HFFc6 (cell line): ENCODE measurements at places on chromosomes 16 and 17. TPM values are rescaled to one million over a fixed set of nuclear protein-coding genes. Genes with fewer than 3 reads are reported as not detected.
A peak's percentile ranks its signal among the peaks of the same experiment; 100 is the strongest.

DNA sequence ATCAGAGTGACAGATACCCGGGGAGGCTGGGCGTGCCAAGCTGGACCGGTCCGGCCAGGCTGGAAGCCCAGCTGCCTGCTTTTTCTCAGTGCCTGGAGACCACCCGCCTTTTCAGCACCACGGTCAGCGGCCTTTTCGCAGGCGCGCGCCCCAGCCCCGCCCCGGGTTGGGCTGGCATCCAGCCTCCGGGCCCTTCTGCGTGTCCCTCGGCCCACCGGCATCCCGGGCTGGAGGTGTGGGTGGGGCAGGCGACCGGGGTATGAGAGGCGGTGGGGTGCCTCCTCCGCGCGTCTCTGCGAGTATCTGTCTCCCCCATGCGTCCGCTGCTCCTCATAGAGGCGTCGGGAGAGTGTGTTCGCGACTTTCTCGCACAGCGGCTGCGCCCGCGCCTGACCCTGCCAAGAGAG is 102.5 kb downstream of the MRM1 start:
- DNase-seq = no peak

DNA sequence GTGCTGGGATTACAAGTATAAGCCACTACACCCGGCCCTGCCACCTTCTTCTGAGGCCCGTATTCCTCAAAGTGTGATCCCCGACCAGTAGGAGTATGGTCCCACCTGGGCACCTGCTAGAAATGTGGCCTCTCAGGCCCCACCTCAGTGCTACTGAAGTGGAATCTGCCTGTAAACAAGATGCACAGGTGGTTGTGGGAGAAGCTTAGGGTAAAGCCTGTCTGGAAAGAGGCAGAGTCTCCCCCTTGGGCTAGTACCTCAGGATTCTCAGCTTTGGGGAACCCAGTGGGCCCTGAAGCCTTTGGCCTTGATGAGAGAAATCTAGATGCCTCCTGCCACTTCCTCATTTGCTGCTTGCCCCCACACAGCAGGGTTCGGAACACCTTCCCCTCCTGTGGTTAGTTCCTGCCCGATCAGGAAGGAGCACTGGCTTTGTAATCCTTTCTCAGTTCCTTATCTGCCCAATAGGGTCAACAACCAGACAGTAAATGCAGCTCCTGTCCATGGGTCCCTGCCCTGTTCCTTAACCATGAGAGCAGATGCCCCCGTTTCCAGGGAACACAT is 25.2 kb downstream of the TK2 start:
- DNase-seq = no peak

GRCh38 chr16:30958175-30959079 is 873 bp downstream of the SETD1A start:
- DNase-seq = peak; percentile 47

DNA sequence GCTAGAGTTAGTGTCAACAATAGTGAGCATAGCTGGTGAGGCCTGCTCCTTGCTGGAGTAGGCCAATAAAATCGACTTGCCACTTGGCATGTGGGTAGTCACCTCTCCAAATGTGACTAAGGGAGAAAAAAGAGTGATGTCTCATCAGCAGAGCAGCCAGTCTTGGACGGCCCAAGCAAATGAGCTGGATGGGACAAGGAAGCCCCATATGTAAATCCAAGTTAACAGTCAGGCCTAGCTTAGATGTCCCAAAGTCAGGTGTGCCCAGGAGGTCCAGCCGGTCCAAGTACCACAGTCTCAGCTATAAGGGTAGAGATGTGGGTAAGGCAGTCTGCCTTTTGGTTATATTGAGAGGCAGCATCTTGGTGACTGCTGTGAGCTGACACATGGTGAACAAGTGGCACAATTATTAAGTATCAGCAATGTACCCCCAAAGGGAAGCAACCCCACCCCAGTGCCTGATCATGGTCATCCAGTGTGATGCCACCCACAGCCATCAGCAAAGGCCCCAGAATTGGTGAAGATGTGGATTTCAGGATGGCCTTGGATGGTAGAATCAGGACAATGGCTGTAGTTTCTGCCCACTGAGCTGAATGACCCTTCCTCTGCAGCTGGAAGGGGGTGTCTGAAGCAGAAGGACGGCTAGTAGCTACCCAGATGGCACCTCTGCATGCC is 83.4 kb downstream of the TNFRSF13B start:
- DNase-seq = peak; percentile 64

- DNase-seq = peak; percentile 77
Measured at GRCh38 chr17:46266656-46267544, 28.0 kb upstream of the LRRC37A start.

DNA sequence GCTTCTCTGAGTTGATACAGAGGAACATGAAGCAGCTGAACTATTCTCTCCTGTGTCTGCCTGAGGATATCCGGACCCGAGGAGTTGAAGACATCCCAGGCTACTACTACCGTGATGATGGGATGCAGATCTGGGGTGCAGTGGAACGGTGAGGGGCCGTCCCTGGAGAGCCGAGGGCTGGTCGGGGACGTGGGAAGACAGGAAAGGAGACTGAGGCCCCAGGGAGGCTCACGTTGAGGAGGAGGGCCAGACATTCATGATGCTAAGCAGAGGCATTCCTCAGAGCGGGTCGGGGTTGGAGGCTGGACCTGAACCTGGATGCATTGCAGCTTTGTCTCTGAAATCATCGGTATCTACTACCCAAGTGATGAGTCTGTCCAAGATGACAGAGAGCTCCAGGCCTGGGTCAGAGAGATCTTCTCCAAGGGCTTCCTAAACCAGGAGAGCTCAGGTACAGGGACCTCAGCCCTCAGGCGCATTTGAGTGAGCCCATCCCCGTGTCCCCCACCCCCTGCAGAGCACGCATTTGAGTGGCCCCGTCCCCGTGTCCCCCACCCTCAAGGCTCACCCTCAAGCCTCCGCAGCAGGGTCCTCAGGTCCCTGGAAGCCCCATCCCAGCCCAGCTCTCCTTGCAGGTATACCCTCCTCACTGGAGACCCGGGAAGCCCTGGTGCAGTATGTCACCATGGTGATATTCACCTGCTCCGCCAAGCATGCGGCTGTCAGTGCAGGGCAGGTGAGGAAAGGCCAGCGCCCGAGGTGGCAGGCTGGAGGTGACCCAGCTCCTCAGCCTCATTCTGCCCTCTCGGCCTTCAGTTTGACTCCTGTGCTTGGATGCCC is 8.3 kb downstream of the ALOX15B start:
- DNase-seq = no peak

DNA sequence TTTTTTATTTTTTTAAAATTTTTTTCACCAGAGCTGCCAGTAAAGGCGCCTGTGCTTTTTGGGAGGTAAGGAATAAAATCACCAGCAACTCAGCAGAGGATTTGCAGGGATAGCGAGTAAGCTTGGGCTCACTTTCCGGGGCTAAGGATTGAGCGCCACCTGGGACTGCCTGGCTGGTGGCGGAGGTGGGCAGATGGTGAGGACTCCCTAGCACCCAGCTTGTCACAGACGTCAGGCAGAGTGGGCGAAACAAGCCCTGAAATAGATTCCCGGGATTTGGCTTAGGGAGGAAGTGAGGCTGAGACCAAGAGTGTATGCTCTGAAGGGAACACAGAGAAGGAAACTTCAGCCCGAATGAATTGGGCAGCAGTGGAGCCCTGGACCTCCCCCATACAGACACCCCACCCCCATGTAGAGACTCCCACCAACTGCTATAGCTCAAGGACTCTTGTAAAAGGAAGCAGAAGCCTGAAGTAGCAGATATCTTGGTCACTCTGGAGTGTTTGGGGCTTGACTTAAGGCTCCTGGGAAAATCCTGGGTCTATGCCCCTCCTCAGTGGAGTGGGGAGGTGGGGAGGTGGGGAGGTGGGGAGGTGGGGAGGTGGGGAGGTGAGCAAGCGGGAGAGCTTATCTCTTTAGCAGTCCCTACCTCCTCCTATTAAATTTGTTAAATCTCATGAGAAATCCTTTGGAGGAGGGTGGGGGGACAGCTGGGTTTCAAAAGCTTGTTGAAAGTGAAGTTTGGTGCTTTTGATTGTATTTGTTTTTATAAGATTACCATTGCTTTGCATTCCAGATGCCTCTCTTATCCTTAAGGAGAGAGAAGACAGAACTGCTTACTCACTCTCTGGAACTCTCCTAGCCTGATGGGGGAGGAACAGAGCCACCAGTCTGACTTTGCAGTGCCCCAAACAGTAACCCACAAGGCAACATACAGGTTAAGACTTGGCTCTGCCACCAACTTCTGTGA is 8.2 kb downstream of the ARL4D start:
- DNase-seq = peak; percentile 69

GRCh38 chr17:68326681-68327080 is 35.4 kb downstream of the ARSG start:
- DNase-seq = no peak

DNA sequence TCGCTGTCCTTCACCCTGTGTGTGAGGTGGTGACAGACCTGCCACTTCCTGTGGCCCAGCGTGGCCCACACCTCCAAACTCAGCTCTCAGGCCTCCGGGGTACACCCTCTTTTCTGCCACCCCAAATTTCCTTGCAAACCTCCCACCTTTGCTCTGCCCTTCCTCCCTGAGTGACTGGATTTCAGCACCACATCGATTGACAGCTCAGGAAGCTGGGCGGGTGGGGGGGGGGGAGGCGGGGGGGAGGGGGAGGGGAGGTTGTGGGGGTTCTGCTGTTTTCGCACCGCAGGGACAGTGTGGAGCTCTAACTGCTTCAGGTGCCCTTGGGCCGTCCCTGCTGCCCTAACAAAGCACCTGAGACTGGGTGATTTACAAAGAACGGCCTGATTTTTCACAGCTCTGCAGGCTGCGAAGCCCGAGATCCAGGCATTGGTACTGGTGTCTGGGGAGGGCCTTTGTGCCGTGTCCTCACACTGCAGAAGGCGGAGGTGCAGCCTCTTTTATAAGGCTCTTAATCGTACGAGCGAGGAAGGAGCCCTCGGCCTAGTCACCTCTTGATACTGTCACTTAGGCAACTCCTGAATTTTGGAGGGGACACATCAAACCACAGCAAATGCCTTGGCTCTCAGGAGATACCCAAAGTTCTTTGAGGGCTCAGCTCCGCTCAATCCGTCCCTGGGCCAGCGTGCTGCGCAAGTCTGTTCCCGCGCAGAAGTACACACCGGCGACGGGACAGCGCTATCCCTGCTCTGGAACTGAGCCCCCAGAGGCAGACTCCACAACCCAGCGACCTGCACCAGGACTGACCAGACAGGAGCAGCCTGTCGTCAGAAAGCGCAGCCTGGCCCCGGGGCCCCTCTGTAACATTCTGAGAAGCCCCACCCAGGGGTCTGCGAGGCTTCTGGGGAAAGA is 3.6 kb downstream of the NDUFAF8 start:
- no peak for DNase-seq

TEX19 gene
- total RNA-seq = 0.10 TPM in 1 of 3 replicates, not detected in the others

IKZF3 gene
- not detected in 3 replicates for total RNA-seq

PRSS8 gene
- not detected in 3 replicates for total RNA-seq
